GM12892 (cell line): ENCODE measurements at places on chromosomes 4 and X.

DNA sequence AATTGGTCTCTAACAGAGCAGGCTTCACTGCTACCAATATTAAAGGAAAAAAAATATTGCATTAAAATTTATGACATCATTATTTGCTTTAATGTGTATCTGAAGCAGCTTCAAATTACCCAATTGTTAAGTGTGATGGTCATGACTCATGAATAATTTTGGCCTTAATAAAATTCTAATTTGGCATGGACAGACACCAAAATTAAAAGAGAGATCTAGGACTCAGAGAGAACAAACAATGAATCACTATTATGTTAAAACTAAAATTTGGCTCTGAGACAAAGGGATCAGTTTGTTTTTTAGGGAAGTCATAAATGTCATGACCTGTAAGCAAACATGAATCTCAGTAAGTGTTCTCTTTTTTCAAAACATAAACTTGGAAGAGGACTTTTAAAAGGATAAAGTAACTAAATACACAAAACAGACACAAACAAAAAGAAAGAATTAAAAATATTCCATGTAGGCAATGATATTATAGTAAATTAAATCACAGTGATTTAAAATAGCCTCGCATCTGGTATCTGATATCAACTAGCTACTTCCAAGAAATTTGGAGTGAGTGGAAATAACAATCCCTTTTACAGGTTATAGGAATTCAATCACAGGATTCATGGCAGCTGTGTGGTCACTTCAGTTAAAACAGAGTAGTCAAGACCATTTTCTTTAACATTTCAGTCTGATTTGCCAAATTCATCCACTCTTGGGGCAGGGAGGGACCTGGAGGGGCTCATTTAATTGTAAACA, 11.6 kb downstream of the VEGFC start:
- no peak for DNase-seq

DNA sequence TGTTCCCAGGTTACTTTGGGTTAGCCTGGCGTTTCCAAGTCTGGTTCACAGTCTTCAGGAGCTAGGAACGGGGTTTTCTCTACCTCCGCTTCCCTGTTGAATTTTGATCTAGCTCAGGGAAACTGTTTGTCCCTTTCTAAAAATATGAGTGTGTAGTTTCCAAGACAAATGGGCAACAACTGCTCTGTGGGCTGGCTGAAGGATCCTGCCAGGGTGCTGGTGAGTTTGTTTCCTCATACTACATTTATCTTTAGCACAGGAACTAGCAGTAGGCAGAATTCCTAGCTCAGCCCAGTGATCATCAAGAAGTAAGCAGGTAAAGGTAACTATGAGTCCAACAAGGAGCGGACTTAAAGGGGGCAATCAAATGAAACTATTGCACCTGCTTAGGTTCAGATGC, 13.3 kb upstream of the FAM47E start:
- DNase-seq = no peak

- no peak for DNase-seq
Measured at GRCh38 chr4:8547108-8547911, 32.9 kb upstream of the GPR78 start.

DNA sequence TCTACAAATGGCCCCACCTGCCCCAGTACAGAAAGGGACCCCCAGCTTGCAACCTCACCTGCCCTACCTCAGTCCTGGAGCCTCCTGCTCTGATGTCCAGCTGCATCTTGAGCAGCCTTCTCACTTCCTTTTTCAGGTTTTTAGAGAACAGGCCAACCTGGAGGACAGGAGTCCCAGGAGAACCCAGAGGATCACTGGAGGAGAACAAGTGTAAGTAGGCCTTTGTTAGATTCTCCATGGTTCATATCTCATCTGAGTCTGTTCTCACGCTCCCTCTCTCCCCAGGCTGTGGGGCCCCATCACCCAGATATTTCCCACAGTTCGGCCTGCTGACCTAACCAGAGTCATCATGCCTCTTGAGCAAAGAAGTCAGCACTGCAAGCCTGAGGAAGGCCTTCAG, 3.6 kb downstream of the MAGEA11 start:
- DNase-seq = no peak

GRCh38 chrX:68939868-68940267, 111.0 kb downstream of the EFNB1 start:
- no peak for DNase-seq

GRCh38 chr4:115054836-115055235, 58.6 kb downstream of the NDST4 start:
- no peak for DNase-seq

DNA sequence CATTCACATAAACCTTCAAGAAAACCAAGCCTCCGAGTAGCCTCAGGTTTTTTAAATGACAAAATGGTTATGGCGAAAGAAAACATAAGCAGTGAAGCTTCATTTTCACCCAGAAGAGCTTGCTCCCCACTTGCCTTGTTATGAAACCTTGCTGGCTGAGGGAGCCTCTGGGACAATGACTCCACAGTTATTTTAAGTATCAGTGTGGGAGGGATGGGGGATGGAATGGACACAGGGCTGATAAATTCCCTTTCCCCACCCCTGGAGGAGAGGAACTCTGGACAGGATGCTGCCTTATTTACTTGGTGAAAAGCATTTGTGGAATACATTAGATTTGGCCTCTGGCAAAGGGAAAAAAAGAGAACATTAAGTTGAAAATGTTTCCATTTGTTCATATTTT, 220.7 kb upstream of the CNKSR2 start:
- DNase-seq = no peak

DNA sequence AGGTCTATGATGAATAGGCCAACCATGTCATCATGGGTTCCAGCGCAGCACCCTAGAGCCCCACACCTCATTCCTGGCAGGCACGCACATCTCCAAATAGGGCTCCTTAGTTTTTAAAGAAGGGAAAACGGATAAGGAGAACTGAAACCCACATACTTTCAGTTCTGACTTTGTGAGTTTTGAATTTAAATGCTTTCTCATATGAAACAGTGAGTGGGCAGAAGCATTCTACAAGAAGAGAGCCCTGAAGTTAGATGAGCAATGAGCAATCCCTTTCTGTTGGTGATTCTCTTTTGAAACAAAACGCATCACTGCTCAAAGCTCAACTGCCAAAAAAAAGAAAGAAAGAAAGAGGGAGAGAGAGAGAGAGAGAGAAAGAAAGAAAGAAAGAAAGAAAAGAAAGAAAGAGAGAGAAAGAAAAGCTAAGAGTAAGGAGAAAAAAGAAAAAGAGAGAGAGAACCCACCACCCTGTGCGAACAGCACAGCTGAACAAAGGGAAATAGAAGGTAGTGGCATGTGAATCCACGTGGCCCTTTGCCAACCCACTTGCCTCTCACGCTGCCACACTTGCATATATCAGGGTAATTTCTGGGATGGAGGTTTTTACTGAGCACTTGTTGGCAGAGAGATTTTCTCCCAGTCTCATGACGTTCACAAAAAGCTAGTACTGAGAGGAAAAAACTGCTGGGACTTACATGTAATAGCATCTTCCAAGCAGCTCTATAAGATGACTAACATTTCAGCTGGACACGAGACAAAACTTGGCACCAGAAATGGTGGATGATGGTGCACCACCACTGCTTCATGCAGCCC, 31.0 kb downstream of the TMSB4X start:
- DNase-seq = no peak
